ENCODE measurements at places on chromosomes 2 and 18. TPM values are rescaled to one million over a fixed set of nuclear protein-coding genes. Genes with fewer than 3 reads are reported as not detected.

- DNase-seq = no peak
Measured at GRCh38 chr2:105404736-105405135, 5.9 kb upstream of the FHL2 start.

DNA sequence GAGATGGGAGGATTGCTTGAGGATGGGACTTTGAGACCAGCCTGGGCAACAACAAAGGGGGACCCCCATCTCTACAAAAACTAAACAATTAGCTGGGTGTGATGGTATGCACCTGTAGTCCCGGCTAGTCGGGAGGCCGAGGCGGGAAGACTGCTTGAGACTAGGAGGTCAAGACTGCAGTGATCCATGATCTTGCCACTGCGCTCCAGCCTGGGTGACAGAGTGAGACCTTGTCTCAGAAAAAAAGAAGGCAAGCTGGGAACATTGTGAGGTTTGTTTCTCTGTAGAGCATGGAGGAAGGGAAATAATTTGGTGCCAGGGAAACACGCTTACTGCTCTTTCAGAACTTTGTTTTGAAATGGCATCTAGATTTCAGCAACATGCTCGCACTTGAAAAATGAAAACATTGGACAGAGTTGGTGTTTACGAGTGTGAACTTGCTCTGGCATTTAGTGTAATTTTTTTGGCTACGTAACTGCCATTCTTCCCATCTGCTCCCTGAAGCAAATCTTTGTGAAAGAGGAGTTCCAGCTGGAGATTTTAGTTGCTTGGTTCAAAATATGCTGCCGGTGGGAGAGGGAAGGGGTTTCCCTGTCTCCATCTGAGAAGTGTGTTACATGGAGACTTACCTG, 125.6 kb upstream of the DLX2 start:
- DNase-seq = no peak

DNA sequence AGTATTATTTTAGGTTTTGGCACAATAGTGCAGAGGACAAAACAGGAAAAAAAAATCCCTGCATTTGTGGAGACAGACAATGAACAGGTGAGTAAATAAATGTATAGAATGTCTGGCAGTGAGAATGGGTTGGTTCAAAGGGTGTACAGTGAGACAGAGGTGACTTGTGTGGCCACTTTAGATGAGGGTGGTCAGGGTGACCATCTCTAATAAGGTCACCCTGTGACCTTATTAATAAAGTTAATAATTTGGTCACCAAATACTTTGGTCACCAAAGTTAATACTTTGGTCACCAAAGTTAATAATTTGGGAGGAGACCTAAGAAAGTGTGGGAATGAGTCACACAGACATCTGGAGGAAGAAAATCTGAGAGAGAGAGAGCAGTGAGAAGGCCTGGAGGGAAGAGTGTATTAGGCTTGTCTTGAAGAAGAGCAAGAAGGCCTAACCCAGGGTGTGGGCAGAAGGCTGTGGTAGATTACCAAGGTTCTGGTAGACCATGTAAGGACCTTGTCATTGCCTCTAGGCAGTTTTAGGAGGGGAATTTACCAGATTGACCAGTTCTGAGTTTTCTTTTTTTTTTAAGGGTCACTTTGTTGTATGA, 1368.4 kb upstream of the CELF4 start:
- no peak for DNase-seq

- DNase-seq = peak; percentile 64
Measured at GRCh38 chr2:235594041-235594440, 100.2 kb downstream of the AGAP1 start.

GRCh38 chr2:4762951-4763376, 929.2 kb upstream of the SOX11 start:
- DNase-seq = peak; percentile 14

DNA sequence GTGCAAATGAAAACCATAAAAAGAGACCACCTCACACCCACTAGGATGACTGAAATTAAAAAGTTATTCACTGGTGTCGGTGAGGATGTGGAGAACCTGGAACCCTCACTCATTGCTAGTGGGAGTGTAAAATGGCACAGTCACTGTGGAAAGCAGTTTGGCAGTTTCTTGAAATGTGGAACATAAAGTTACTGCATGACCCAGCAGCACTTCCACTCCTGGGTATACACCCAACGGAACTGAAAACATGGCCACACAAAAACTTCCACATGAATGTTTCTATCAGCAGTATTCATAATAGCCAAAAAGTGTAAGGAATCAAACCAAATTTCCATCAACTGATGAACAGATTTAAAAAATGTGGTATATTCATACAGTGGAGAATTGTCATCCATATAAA, 65.1 kb upstream of the SLC66A3 start:
- DNase-seq = no peak

DNA sequence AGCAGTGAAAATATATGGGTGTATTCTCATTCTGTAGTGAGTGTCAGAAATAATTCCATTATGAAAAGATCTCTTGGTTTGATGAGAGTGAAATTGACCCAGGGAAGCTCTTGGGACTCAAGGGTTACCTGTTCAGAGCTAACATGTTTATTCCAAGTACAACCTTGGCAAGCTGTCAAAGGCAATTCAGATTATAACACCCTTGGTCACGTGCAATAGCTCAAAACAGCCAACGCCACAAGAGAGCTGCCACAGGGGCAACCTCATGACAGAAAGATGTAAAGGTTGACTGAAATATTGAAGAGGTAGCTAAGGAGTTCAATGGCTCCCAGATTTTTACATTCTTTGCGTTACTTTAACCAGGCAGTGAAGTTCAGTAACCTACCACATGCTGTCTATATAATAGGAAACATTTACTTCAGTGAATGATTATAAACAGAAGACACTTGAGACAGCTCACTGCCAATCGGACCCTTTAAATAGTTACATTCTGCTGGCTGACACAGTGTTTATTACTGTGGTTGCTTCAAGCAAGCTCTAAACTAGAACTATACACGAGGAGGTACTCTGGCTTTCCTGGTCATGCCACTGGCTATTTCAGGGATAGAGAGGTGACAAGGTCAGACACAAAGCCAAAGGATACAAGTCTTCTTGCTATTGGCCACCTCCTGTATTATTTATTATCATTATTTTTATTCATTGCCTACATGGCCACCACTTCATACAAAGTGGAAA, 187.3 kb downstream of the PID1 start:
- DNase-seq = no peak

- no peak for DNase-seq
Measured at GRCh38 chr2:9212010-9212635, 5.5 kb downstream of the ASAP2 start.

Gene ZSWIM2
- total RNA-seq = not detected

Gene ASPRV1
- 0.64 TPM for total RNA-seq

Gene HTR2B
- total RNA-seq = 0.19 TPM

Gene RTP5
- not detected for total RNA-seq

Gene PAIP2B
- total RNA-seq = 0.47 TPM

Measured in glomerular endothelial cell (primary cell).